ENCODE measurements at places on chromosomes 7 and 10. TPM values are rescaled to one million over a fixed set of nuclear protein-coding genes. Genes with fewer than 3 reads are reported as not detected.

The ZMIZ1 gene
- 51.5 TPM for total RNA-seq

DNA sequence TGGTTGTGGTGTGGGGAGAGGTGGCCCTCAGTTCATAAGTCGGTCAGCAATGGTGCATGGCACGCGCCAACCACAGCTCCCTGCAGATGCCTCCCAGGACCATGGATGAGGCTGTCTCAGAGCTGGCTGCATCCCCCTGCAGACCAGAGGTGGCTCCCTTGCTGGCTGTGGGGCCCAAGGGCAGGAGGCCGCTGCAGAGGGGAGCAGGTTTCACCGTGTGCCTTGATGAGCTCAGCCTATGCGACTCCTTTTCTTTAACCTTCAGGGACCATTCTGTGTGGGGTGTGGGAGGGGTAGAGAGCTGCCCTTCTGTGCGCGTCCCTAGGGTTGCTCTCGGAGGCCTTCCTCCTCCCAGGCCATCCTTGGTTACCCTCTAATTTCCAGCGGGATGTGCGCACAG lies 152.4 kb downstream of the ACTR3B start:
- DNase-seq: no peak

DNA sequence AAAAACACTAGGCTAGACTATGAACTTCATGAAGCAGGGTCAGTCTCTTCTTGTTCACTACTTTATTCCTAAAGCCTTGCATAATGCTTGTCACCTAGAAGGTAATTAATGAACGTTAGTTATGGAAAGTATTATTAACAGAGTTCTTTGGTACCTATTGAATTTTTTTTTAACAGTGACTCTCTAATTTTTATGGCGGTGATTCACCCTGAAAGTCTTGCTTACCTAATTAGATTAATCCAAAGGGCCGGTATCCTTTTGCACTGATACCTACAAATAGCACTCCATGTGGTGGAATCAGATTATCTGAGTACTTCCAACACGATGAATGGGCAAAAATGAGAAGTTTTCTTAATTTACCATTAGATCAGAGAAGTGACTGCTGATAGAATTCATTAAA lies 31.7 kb downstream of the STAM start:
- DNase-seq: no peak

GRCh38 chr10:42940487-42941294 lies 136.2 kb upstream of the RET start:
- DNase-seq: no peak

The ENO4 gene
- total RNA-seq: not detected

The TMEM196 gene
- not detected for total RNA-seq

GRCh38 chr7:1192171-1192676 lies 32.2 kb upstream of the ZFAND2A start:
- peak; percentile 28 for DNase-seq

GRCh38 chr7:21243265-21243664 lies 184.6 kb upstream of the SP4 start:
- no peak for DNase-seq

The PNLIP gene
- total RNA-seq: not detected

The SPAM1 gene
- not detected for total RNA-seq

- no peak for DNase-seq
These were observed 26.7 kb downstream of the TRIM8 start for GRCh38 chr10:102670871-102671434.

GRCh38 chr7:37282927-37283326 lies 165.7 kb downstream of the ELMO1 start:
- no peak for DNase-seq

GRCh38 chr7:128398841-128399135 lies 11.0 kb downstream of the IMPDH1 start:
- DNase-seq: no peak

The LRRC27 gene
- 22.5 TPM for total RNA-seq

GRCh38 chr7:2019711-2020511 lies 212.8 kb downstream of the MAD1L1 start:
- DNase-seq: peak; percentile 66

- DNase-seq: peak; percentile 2
These were observed 245.6 kb downstream of the SLC25A13 start for GRCh38 chr7:96076350-96076707.

- no peak for DNase-seq
These were observed 209.5 kb downstream of the GLRX3 start for GRCh38 chr10:130345728-130346127.

The CALML3 gene
- total RNA-seq: not detected

The CRPPA gene
- 2.1 TPM for total RNA-seq

DNA sequence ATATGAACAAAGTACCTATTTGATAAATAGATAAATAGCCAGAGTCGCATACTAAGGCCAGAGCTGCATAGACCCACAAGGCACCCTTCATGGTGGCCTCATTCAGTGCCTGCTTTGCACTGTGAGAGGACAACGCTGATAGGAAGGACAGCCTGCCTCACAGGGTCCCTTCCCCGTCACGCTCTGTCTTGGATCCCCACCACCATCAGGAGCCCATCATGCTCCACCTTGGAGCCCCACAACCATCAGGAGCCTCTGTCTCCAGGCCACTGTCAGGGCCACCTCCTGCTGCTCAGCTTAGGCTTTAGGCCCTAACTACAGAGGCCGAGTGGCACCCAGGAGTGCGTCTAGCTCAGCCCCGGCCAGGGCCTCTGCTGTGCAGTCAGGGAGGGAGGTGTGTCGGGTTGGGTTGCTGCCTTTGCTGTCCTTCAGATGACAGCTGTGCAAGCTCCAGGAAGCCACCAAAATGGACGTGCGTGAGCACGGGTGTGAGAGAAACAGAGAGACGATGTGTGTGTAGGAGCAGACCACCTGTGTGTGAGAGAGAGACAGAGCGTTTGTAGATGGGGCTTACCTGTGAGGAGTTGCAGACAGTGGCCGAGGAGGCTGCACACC lies 516.9 kb downstream of the GLRX3 start:
- no peak for DNase-seq

DNA sequence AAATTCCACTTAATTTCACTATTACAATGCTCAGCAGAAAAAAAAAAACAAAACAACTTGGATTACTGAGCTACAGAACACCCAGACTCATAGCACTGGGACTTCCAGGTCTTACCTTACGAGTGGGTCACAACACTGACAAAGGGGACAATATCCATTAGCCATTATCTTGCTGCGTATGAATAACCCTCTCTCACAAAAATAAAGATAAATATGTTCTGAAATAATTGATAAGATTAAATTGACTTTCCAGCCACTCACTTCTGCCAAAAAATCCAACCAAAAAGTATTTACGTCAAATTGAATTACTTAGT lies 128.7 kb downstream of the PKD1L1 start:
- no peak for DNase-seq

The RGR gene
- not detected for total RNA-seq

DNA sequence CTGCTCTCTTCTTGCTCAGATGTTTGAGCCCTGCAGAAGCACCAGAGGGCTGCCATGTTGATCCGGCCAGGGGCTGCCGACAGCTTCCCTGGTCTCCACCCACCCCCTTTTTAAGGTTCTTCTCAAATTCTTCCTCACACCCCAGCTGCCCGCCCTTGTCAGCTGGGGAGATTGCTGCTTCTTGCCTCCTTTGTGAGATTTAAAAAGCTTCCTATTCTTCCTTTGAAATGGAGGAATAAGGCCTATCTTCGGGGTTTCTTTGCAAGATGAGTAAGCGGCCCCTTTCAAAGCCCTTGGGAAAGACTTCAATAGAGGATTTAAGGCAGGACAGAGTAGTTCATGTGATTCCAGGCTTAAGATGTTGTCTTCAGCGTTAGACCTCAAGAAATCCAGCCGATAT lies 211.9 kb upstream of the SHH start:
- no peak for DNase-seq

The IL6 gene
- 2.3 TPM for total RNA-seq

DNA sequence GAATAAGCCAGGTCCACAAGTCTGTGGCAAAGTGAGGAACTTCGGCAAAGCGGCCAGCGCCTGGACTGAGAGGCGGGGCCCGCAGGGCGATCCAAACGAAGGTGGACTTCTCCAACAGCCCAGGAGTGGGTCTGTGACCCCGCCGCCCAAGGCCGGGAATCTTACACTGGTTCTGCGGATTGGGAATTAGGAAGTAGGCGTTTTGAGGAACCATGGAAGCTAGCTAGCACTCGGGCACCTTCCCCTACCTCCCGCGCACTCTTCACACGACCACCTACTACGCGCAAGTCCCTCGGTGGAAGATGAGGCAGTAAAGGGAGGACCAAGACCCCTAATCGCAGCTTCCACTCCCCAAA lies 570 bp upstream of the ARF5 start:
- DNase-seq: no peak

- DNase-seq: peak; percentile 23
These were observed 894 bp downstream of the ATXN7L1 start for GRCh38 chr7:105875505-105875904.

GRCh38 chr10:18399158-18399557 lies 252.2 kb downstream of the NSUN6 start:
- DNase-seq: no peak

- no peak for DNase-seq
These were observed 90.0 kb upstream of the PAX2 start for GRCh38 chr10:100655326-100655759.

The GPR85 gene
- total RNA-seq: not detected

The TSPAN33 gene
- total RNA-seq: 7.2 TPM
